ENCODE measurements at places on chromosomes 16 and 17.

DNA sequence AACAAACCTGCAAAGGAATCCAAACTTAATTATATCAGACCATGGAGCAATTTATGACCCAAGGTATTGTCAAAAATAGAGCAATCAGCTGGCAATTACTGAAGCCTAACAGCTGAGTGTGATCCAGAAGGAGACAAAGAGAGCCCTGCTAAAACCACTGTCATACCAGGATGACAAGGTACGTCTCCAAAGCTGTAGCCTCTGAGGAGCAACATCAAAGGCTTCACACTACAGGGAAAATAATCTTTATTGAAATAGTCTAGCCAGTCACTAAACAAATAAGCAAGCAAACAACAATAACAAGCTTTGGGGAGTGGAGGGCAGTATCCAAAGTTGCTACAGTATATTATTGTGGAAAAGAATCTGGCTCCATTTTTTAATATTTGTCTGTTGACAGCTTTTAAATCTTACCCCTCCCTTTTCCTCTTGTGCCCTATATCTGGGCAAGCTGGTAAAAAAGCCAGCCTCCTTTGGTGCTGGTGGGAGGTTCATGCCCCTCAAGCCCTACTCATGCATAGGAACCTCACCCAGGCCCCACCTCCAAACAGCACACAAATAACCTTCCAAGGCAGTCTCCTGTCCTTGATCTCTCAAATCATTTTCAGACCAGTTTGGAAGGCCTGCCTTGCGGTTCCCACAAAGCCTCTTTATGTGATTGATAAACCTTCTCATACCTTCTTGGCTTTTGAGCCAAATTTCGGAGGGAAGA lies 73.7 kb downstream of the ITFG1 start:
- no peak for DNase-seq

DNA sequence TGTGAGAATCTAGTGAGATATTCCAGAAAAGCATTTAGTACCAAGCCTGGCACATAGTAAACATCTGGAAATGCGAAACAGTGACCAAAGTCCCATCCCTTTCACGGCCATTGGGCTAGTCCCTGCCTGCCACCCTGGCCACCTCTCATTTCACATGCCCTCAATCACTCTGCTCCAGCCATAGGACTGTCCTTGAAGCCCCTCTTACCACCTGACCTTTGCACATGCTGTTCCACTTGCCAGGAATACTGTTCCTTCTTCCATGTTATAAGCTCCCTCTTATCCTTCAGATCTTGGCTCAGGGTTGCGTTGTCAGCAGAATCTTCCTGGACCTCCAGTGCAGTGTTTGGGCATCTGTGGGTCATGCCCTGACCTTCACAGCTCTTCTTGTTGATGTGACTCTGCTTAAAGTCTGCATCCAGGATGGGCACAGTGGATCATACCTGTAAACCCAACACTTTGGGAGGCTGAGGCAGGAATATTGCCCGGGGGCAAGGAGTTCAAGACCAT lies 2.1 kb downstream of the MYO15A start:
- DNase-seq: no peak

- no peak for DNase-seq
These were observed 14.2 kb downstream of the SNX20 start for GRCh38 chr16:50666658-50667496.

GRCh38 chr16:10859658-10860057 lies 17.3 kb upstream of the CIITA start:
- no peak for DNase-seq

DNA sequence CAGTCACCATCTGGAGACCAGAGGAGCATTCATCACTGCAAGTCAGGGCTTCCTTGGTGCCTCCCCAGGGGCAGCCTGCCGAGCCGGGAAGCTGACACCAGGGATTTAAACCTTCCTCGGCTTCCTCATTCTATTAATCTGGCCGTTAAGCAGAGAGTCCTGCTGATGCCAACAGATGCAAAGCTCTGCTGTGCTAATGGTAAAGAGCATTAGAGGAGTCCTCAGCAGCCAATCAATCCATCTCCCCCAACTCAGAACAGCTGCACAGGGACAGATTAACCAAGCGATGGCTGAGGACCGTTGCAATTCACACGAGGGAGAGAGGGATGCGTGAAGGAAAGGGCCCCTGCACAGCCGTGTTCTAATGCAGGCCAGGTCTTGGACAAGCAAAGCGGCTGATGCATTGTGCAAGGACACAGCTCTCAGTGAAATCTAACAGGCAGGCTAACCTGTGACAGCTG lies 116.6 kb downstream of the XYLT1 start:
- DNase-seq: no peak

GRCh38 chr17:79349506-79350400 lies 261.1 kb downstream of the RBFOX3 start:
- no peak for DNase-seq

DNA sequence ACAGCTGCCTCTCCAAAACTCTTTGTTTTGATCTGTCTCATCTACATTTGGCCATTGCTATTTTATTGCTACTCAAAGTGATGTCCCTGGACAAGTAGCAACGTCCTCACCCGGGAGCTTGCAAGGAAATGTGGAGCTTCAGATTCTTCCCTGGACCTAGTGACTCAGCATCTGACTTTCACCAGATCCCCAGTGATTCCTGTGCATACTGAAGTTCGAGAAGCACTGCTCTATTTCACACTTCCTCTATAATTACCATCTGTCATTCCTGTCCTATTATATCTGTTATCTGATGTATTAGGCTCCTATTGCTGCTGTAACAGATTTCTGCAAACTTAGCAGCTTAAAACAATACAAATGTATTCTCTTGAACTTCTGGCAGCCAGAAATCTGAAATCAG lies 28.5 kb upstream of the VAT1L start:
- no peak for DNase-seq

- DNase-seq: no peak
These were observed 207.3 kb downstream of the NTN1 start for GRCh38 chr17:9228408-9229159.

DNA sequence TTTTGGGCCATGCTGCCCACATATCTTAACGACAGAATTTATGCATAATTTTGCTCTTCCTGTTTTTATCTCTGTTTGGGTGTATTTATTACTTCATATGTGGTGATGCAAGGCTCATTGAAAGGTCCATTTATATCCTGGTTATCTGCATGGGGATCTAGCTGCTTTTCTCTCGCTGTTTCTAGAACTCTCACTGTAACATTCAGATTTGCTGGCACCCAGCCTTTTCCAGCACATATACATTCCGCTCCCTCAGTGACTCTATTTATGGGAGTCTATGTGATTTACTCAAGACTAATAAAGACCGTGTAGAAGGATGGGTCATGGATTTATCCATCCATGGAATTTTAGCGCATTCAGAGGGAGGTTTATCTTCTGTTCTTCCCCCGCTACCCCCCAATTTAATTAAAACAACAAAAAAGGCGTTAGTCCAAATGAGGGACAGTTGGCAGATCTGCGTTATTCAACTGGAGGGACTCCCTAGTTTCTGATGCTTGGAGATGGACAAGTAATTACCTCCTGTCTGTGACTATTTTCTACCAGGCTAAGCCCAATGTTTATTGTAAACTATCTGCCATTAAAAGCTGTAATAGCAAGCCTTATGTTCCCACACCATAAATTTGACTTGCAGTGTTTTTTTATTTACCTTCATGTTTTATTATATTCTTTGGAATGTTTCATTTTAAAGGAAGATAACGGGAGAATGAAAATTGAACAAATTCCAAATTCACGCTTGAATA lies 19.8 kb upstream of the MARCHF10 start:
- no peak for DNase-seq

DNA sequence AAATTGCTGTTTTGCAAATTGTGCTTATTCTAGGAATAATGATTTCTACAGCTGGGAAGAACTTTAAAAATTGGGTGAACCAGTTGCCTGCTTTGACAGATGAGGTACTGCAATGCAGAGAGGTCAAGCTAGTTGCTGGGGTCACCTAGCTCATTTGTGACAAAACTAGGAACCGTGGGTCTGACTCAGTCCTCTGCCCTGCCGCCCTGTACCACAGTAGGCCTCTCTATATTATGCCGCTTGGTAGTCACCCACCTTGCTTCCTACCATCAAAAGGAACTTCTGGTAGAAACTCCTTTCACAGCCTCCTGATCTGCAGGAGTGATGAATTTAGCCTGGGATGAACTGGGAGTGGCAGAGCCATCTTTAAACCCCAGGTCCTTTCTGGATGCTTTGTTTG lies 105.7 kb downstream of the PITPNC1 start:
- no peak for DNase-seq

DNA sequence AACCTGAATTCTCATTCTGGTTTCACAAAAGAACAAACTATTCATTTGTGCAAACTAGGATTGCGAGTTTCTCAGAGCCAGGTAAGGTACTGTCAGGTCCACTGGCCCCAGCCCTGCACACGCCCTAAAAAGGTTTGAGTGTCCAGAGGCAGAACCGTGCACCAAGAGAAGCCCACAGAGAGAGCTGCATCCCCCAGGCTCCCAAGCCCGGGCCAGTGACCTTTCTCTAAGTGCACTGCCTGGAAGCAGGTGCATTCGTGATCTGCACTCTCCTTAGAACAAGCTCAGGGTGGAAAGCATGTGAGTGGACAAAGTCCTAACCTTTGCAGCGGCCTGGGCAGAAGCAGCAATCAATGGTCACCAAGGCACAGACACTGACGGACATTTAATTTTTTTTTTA lies 26.8 kb downstream of the MEAK7 start:
- no peak for DNase-seq

GRCh38 chr16:49376206-49376605 lies 2.6 kb downstream of the C16orf78 start:
- DNase-seq: no peak
